Left cardiac atrium (tissue), 4 donors: ENCODE measurements at places on chromosomes 12 and 14.

GRCh38 chr12:41745593-41745992 is 399.1 kb downstream of the GXYLT1 start:
- no peak for DNase-seq

- peak; percentile 46 for DNase-seq
Measured at GRCh38 chr14:54653712-54654469, 87.0 kb downstream of the SAMD4A start.

- no peak for DNase-seq
Measured at GRCh38 chr14:20836668-20837338, 34.2 kb upstream of the RNASE1 start.

- no peak for DNase-seq
Measured at GRCh38 chr12:47878918-47879481, 25.8 kb downstream of the VDR start.

DNA sequence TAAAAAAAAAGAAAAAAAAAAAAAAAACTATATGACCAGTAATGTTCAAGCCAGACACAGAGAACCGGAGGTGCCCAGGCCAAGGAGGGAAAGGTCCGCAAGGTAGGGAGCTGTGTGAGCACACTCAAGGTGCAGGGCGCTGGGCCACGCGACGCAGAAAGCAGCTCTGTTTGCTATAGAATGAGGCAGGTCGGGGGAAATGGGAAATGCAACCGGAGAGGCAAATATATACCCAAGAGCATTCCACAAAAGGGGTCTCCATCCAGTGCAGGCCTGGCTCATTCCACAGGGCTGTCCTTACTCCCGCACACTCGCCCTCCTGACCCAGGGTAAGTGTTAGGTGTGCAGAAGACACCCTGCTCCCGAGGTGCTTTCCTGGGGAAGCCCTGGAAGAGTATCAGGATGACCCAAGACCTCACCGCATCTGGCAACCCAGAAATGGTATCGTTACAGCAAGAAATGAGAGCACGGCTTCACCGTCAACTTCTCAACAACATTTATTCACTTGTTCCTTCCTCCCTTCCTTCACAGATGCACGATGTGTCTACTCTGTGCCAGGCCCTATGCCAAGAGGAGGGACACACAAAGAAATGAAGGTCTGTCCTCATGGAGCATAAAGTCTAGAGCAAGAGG is 86.4 kb downstream of the BCL11B start:
- no peak for DNase-seq

DNA sequence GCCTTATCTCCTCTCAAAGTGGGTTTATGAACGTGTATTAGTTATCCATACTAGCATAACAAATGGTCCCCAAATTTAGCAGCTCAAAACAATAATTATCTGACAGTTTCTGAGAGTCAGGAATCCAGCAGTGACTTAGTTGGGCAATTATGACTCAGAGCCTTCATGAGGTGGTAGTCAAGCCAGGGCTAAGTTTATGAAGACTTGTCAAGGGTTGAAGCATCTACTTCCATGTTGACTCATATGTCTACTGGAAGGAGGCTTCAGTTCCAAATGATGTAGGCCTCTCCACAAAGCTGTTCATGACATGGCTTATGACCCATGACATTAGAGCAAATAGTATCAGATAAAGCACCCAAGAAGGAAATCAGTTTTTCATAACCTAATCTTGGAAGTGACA is 73.2 kb downstream of the IPO8 start:
- DNase-seq = no peak

GRCh38 chr14:21211509-21211908 is 55.6 kb upstream of the OR5AU1 start:
- DNase-seq = no peak

GRCh38 chr12:16323010-16323409 is 24.4 kb upstream of the MGST1 start:
- no peak for DNase-seq

- peak; percentile 61 for DNase-seq
Measured at GRCh38 chr12:93990832-93991803, 157.3 kb upstream of the PLXNC1 start.

- DNase-seq = no peak
Measured at GRCh38 chr12:64681200-64682052, 71.1 kb downstream of the RASSF3 start.

DNA sequence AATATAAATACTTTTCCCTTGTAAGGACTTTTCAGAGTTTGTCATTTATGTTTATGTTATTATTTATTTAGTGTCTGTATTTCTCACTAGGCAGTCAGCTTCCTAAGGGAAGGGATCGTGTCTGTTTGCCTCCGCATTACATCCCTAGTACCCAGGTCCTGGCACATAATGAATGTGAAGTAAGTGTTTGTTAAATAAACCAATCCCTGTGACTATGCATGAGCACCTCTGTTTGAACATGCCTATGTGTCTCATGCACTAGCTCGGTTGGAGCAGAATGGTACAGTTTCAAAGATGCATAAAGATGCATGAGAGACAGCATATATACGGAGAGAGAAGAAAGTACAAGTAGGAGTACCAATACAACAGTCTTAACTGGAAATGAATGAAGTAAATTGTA is 99.3 kb downstream of the KIF21A start:
- no peak for DNase-seq

GRCh38 chr12:9604287-9604686 is 3.4 kb downstream of the KLRB1 start:
- DNase-seq = no peak

GRCh38 chr14:77024171-77024691 is 4.3 kb downstream of the IRF2BPL start:
- DNase-seq = no peak
